ENCODE measurements at places on chromosomes 16 and 17.

GRCh38 chr16:79061181-79061580, 539.4 kb downstream of the MAF start:
- no peak overlapping the region for H3K27ac ChIP-seq
- H3K27me3 ChIP-seq, result no peaks in the 10 kb centered on the region
- no peak overlapping the region for H3K4me3 ChIP-seq
- no peaks in the 10 kb centered on the region for H3K36me3 ChIP-seq
- no peaks in the 10 kb centered on the region for H3K4me1 ChIP-seq
- no peak for DNase-seq

GRCh38 chr16:10300905-10301304, 85.0 kb upstream of the ATF7IP2 start:
- no peak for DNase-seq
- no peaks in the 10 kb centered on the region for H3K4me1 ChIP-seq
- no peaks in the 10 kb centered on the region for H3K36me3 ChIP-seq

DNA sequence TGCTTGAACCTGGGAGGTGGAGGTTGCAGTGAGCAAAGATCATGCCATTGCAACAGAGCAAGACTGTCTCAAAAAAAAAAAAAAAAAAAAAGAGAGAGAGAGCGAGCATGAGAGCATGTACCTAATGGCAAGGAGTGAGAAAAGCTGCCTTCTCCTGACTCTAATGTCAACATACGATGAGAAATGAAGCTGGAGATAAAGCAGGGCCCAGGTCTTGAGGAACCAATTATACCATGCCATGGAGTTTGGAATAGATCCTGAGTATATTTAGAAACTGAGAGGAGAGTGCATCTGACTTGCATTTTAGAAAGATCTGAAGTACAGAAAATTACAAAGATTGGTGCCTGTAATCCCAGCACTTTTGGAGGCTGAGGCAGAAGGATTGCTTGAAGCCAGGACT, 3.8 kb upstream of the MAP2K6 start:
- H3K27ac ChIP-seq, result no peak overlapping the region
- DNase-seq, result no peak
- no peaks in the 10 kb centered on the region for H3K27me3 ChIP-seq

GRCh38 chr17:2087597-2088211, 32.8 kb downstream of the HIC1 start:
- H3K4me3 ChIP-seq, result no peak overlapping the region
- H3K27me3 ChIP-seq, result no peaks in the 10 kb centered on the region
- H3K27ac ChIP-seq, result no peak overlapping the region
- no peaks in the 10 kb centered on the region for H3K36me3 ChIP-seq
- H3K4me1 ChIP-seq, result peaks cover 14% of the 10 kb centered on the region
- no peak for DNase-seq

DNA sequence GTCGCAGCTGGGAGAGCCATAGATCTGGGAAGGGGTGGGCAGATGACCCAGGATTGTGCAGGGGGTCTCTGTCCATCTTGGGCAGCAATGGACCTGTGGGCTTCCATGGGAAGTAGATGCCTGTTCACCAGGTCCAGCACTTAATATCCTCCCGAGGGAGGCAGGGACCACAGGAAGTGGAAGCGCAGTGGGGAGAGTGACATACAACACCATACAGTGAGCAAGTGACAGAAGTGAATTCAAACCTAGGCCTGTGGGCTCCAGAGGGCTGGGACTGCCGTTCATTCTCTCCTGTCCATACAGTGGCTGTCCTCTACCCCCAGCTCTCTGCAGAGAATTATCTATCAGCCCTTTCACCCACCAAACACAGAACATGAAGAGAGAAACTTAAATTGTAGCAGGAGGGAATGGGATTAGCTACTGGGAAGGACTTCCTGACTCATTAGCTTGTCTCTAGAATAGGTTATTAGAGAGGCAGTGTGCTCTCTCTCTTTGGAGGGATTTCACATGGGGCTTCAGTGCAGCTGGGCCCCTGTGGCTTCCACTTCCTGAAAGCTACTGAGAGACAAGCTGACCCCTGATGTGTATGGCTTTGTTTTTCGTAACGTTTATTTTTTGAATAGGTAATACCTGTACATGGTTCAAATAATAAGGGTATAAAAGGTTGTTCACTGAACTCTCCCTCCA, 13.1 kb upstream of the SEZ6 start:
- peaks cover 17% of the 10 kb centered on the region for H3K4me1 ChIP-seq
- no peak overlapping the region for H3K4me3 ChIP-seq
- peak overlapping the region; percentile 21 for H3K27ac ChIP-seq
- no peaks in the 10 kb centered on the region for H3K36me3 ChIP-seq
- no peaks in the 10 kb centered on the region for H3K27me3 ChIP-seq

GRCh38 chr16:87490096-87490798, 2.6 kb downstream of the ZCCHC14 start:
- H3K36me3 ChIP-seq, result no peaks in the 10 kb centered on the region
- H3K4me3 ChIP-seq, result no peak overlapping the region
- no peak for DNase-seq

GRCh38 chr16:57474671-57475661, 11.3 kb downstream of the DOK4 start:
- no peak overlapping the region for H3K4me3 ChIP-seq
- no peaks in the 10 kb centered on the region for H3K27me3 ChIP-seq
- H3K36me3 ChIP-seq, result peaks cover 12% of the 10 kb centered on the region

DNA sequence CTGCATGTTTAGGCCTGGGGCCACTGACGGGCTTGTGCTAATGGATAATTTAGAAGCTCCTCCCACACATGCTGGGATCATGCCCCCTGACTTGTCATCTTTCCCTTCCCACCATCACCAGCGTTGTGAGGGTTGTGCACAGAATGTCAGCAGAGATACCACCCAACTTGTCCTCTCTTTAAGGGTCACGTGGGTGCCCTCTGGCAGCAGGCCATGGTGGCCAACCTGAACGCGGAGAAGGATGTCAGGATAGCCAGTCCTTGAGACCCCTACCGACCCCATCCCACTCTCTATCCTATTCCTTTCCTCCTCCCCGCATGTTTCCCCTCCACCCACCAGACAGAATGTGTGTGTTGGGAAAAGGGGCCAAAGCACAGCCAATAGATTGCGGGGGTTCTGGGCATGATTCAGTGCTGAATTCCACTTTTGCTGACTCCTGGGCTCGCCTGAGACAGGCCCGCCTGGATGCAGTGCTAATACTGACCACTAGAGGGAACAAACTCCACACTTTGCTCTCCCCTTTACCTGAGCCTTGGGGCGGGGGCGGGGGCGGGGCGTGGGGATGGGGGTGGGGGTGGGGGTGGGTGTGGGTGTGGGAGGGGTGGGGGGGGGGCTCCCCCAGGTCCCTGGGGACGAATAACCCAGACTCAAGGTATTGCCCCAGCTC, at the start of gene GH2:
Gene GH2 (minus strand): TSS at position 10 of the 667 bp plus-strand sequence. CDS start 143 bp downstream, outside the sequence.
- H3K27me3 ChIP-seq, result no peaks in the 10 kb centered on the region
- H3K4me3 ChIP-seq, result no peak within 1 kb of the TSS
- DNase-seq, result peak; percentile 82
- H3K27ac ChIP-seq, result no peak within 1 kb of the TSS

DNA sequence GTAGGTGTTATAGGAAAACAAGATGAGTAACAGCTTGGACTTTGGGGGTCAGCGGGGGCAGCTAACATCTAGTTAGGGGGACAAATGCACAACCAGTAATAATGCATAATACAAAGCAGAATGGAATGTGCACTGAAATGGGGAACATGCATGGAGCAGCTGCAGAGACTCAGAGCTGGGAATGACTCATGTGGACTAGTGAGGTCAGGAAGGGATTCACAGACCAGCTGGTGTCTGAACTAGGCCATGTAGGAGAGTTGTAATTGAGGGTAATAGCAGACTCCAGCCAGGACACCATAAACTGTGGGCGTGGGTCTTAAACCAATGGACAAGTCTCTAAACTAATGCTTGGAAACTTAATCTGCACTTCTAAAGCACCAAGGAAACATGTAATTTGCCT, 176.8 kb upstream of the ASIC2 start:
- peaks cover 4% of the 10 kb centered on the region for H3K4me1 ChIP-seq
- no peaks in the 10 kb centered on the region for H3K27me3 ChIP-seq
- DNase-seq, result no peak
- no peak overlapping the region for H3K4me3 ChIP-seq

GRCh38 chr16:49665482-49666230, 190.3 kb downstream of the ZNF423 start:
- H3K4me3 ChIP-seq, result no peak overlapping the region
- no peak overlapping the region for H3K27ac ChIP-seq
- no peaks in the 10 kb centered on the region for H3K27me3 ChIP-seq
- DNase-seq, result no peak
- no peaks in the 10 kb centered on the region for H3K36me3 ChIP-seq

DNA sequence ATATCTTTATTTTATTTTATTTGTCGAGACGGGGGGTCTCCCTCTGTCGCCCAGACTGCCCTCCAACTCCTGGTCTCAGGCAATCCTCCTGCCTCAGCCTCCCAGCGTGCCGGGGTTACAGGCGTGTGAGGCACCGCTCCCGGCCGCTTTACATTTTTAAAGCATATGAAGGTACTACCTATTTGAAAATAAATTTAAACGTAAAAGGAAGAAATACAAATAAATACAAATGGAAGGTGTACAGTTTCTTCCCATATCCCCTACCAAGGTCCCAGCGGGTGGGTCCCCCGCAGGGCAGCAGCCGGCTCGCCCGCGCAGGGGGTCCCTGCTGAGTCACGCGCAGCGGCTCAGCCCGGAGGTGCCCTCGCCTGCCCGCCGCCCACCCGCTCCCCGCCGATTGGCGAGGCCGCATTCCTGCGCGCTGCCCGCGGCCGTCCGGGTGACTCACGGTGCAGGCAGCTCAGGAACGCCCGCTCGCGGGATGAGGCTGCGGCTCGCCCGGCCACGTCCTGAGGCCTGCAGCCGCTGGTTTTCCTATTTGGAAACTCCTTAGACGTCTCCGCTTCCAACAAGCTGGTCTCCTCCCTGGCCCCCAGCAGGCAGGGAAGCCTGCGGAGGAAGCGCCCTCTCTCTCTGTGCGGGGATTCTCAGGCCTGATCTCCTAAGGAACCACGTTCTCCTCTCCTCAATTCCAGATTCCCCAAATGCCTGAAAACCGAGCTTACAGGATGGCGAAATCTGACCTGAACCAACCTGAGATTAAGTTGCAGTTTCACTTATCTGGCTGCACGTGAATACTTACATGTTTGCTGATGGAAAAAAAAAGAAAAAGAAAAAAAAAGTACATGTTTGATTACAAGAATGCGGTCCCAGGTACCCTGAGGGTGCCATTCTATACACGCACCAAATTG, 54.8 kb upstream of the MAP3K14 start:
- H3K27ac ChIP-seq, result peak overlapping the region; percentile 92
- H3K36me3 ChIP-seq, result no peaks in the 10 kb centered on the region
- DNase-seq, result peak; percentile 99
- H3K4me1 ChIP-seq, result no peaks in the 10 kb centered on the region
- no peak overlapping the region for H3K4me3 ChIP-seq

DNA sequence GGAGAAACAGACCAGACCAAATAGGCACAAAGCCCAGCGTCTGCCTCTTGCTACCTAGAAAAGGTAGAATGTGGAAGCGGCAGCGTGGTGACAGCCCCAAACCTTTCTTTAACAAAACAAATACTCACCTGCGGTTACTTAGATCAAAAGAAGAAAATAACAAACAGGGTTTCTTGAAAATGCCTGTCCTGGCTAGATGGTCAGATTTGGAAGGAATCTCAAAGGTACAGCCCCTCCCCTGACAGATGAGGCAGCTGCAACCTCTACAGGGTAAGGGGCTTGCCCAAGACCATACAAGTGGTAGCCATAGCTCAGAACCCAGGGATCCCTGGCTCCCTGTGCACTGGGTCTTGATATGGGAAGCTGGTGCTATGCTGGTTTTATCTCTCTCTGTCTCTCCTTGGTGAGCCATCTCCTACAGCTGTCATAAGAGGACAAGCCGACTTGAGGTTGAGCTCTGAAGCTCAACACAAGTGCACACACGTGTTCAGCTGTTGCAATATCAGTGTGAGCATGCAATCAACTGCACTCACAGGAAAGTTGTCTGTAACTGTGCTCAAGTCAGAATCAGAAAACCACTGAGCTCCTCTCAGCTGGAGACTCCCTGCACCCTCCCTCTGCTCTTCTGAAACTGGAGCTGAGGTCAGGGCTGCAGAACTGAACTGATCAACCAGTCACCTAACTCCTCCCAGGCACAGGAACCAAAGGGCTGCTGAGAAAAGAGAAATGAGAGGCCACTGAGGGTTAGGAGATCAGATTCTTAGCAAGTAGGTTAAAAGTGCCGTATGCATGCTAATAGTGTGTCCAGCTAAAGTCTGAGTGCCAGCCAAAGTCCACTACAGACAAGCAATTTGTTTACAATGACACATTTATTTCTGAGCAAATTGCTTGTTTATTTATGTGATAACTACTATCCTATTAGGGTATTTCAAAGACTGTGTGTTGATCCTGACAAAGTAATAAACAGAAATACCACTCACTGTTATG, 6.1 kb upstream of the RNF157 start:
- H3K4me3 ChIP-seq, result no peak overlapping the region
- H3K36me3 ChIP-seq, result no peaks in the 10 kb centered on the region
- H3K27ac ChIP-seq, result no peak overlapping the region
- H3K27me3 ChIP-seq, result peaks cover 3% of the 10 kb centered on the region

GRCh38 chr17:32117399-32117798, 24.9 kb upstream of the RHOT1 start:
- no peaks in the 10 kb centered on the region for H3K4me1 ChIP-seq
- H3K27me3 ChIP-seq, result no peaks in the 10 kb centered on the region
- no peak for DNase-seq

DNA sequence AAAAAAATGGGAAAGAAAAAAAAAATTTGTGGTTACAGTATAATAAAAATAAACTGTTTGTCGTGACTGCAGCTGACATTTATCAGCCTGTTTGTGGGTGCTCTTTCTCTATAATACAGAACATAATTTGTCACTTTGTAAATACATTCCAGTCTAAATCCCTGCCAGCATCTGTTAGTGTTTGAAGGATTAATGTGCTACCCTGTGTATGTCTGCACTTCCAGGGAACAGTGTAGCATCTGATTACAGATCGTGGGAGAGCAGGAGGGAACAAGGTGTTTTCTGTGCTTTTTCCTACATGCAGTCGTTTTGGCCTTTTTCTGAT, 265.1 kb downstream of the WWOX start:
- H3K27me3 ChIP-seq, result no peaks in the 10 kb centered on the region
- H3K36me3 ChIP-seq, result no peaks in the 10 kb centered on the region
- H3K27ac ChIP-seq, result no peak overlapping the region
- no peaks in the 10 kb centered on the region for H3K4me1 ChIP-seq
- no peak overlapping the region for H3K4me3 ChIP-seq

DNA sequence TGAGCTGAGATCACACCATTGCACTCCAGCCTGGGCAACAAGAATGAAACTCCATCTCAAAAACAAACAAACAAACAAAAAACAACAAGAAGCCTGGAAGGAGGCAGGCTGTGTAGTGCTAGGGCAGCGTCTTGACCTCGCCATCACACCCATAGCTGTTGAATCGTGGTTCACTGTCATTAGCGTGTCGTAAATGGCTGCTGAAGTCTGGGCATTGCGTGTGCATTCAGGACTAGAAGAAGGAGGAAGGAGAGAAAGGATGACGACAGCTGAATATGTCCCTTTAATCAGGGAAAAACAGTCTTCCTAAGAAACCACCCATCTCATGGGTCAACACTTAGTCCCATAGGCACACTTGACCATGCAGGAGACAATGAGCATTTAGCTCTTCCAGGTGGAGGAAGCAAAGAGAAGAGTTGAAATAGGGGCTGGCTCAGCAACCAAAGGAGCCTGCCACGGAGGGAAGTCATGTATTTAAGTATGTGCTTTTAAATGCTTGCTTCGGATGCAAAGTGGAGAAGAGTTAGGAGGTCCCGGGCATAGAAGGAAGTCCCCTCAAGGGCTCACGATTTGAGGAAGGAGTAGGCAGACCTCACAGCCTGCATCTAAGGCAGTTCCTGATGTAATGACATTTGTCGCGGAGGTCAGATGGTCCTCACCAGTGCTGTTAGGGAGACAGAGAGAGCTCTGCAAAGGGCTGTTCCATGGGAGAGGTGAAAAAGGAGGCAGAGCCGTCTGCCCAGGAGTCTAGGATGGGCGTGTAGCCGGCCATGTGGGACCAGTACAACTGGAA, 8.8 kb downstream of the PRSS22 start:
- H3K27ac ChIP-seq, result no peak overlapping the region
- no peak overlapping the region for H3K4me3 ChIP-seq
- no peak for DNase-seq
- no peaks in the 10 kb centered on the region for H3K36me3 ChIP-seq
- H3K4me1 ChIP-seq, result no peaks in the 10 kb centered on the region
